ENCODE measurements at places on chromosomes 12 and 14.

GRCh38 chr14:100350276-100350926 lies 27.3 kb downstream of the SLC25A47 start:
- peaks cover 39% of the 10 kb centered on the region for H3K36me3 ChIP-seq
- no peak for DNase-seq
- H3K27me3 ChIP-seq: no peaks in the 10 kb centered on the region
- no peak overlapping the region for H3K4me3 ChIP-seq

- no peaks in the 10 kb centered on the region for H3K36me3 ChIP-seq
- H3K4me3 ChIP-seq: no peak overlapping the region
- no peaks in the 10 kb centered on the region for H3K27me3 ChIP-seq
Measured at GRCh38 chr14:59126714-59127436, 61.6 kb upstream of the DAAM1 start.

GRCh38 chr14:92578511-92578910 lies 64.9 kb downstream of the RIN3 start:
- H3K36me3 ChIP-seq: no peaks in the 10 kb centered on the region
- no peak for DNase-seq
- no peaks in the 10 kb centered on the region for H3K27me3 ChIP-seq
- H3K4me3 ChIP-seq: no peak overlapping the region
- H3K4me1 ChIP-seq: 0 out of 2 replicates have a peak, but pooled peaks cover 2% of the 10 kb centered on the region

GRCh38 chr14:98237939-98238338 lies 1034.1 kb downstream of the BCL11B start:
- no peaks in the 10 kb centered on the region for H3K36me3 ChIP-seq
- no peak overlapping the region for H3K27ac ChIP-seq
- H3K4me1 ChIP-seq: no peaks in the 10 kb centered on the region
- H3K27me3 ChIP-seq: no peaks in the 10 kb centered on the region

DNA sequence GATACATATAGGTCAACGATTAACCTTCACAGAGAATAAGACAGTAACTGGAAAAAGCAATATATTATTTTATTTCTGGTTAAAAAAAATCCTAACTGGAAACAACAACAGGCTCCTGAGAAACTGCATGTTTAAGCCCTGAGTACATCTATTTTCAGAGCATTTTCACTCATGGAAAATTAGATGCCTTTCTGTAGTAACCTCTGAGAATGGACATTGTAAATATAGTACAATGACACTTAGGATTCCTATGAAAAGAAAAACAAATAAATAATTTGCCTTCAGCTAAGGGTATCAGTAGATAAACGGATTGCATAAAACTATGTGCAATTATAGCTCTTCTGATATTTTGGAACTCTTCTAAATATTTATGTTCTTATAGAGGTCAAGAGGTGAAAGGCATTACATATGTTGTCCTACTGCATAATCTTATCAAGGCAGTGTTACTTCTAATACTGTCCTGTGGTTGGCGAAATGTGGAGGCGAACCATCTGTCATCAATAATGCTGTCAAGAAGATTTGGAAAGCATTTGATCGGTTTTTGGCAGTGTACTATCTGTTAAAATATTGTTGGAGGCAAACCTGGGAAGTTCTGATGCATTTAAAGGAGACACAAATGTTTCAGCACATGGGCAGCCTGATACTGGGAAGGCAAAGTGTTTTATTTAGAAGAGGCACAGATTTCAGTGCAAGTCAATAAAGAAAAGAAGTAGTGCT lies 381.8 kb downstream of the BTG1 start:
- H3K27ac ChIP-seq: no peak overlapping the region
- no peaks in the 10 kb centered on the region for H3K27me3 ChIP-seq
- H3K4me1 ChIP-seq: no peaks in the 10 kb centered on the region
- DNase-seq: no peak

DNA sequence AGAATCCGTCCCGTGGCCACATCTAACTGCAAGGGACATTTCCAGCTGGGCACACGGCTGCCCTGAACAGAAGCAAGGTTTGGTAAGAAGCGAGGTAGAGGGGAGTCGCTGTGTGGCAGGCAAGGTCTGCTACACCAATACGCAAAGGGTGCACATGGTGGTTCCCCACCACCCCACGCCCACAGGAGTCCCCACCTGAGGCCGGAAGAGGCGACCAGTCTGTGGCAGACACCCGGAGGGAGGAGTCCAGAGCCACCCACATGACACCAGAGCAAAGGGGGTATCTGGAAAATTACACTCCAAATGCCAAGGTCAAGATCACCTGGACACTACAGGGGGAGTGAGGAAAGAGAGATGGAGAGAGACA lies 47.1 kb upstream of the GALNT9 start:
- no peak for DNase-seq
- H3K4me1 ChIP-seq: no peaks in the 10 kb centered on the region
- H3K36me3 ChIP-seq: no peaks in the 10 kb centered on the region
- H3K27me3 ChIP-seq: peaks cover 51% of the 10 kb centered on the region

GRCh38 chr14:54818201-54819133 lies 84.2 kb downstream of the GCH1 start:
- no peaks in the 10 kb centered on the region for H3K27me3 ChIP-seq
- no peak for DNase-seq
- no peak overlapping the region for H3K27ac ChIP-seq
- no peak overlapping the region for H3K4me3 ChIP-seq

DNA sequence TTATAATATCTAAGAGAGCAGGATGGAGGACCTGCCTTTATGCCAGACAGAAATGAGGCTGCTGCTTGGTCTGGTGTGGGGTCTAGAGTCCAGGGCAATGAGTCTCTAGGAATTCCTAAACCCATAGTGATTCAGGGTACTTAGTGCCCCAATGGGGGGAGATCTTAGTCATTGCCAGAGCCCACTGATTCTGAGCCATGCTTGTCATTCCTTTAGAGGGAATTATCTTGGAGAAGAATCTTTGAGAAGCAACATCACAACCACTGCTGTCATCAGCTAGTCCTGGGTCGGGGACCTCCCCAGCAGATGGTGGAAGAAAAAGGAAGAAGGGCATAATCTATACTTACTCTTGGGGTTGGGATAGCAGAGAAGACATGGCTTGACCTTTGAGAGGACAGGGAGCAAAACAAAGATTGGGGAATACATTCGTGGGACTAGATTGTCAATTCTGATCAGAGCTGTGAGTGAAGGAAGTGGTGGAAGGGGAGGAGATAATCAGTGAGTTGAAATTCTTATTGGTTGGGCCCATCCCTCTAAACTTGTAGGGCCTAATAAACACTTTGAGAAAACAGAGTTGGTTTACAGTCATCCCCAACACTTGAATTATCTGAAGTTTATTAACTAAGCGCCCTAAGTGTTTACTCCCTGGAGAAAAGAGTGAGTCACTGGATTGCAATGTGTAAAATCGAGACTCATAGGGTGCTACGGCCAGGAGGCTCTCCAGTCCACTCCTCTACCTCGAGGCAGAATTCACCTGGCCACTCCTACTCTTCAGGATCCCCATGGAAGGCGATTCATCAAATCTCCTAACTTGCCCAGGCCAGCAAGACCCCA lies 3.0 kb upstream of the KRT3 start:
- H3K36me3 ChIP-seq: no peaks in the 10 kb centered on the region
- H3K4me1 ChIP-seq: peaks cover 2% of the 10 kb centered on the region
- H3K27me3 ChIP-seq: no peaks in the 10 kb centered on the region
- H3K4me3 ChIP-seq: no peak overlapping the region
- no peak overlapping the region for H3K27ac ChIP-seq

DNA sequence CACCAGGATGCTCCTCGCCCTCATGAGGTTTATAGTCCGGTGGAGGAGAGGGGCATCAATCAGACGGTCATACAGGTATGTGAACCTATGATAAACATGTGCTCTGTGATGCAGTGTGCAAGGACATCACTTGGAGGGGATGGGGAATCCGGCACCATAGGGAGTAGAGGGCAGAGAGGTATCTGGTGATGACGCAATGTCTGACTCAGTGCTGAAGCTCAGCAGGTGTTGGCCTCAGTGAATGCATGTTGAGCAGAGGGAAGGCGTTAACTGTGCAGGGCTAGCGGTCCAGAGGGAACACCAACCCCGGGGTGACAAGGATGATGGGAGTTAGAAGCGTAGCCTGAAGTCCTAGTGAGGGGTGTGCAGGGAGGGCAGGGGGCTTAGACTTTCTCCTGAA lies 200.9 kb downstream of the TMEM132C start:
- no peaks in the 10 kb centered on the region for H3K36me3 ChIP-seq
- H3K27me3 ChIP-seq: no peaks in the 10 kb centered on the region
- no peaks in the 10 kb centered on the region for H3K4me1 ChIP-seq
- H3K4me3 ChIP-seq: no peak overlapping the region
- no peak for DNase-seq

GRCh38 chr12:5485454-5485853 lies 53.5 kb downstream of the NTF3 start:
- no peaks in the 10 kb centered on the region for H3K27me3 ChIP-seq
- DNase-seq: no peak
- H3K27ac ChIP-seq: no peak overlapping the region
- H3K4me3 ChIP-seq: no peak overlapping the region
- no peaks in the 10 kb centered on the region for H3K36me3 ChIP-seq

- no peak overlapping the region for H3K4me3 ChIP-seq
- H3K27me3 ChIP-seq: no peaks in the 10 kb centered on the region
- no peaks in the 10 kb centered on the region for H3K4me1 ChIP-seq
- no peaks in the 10 kb centered on the region for H3K36me3 ChIP-seq
- H3K27ac ChIP-seq: no peak overlapping the region
- DNase-seq: no peak
Measured at GRCh38 chr14:56207626-56208292, 89.5 kb downstream of the PELI2 start.

DNA sequence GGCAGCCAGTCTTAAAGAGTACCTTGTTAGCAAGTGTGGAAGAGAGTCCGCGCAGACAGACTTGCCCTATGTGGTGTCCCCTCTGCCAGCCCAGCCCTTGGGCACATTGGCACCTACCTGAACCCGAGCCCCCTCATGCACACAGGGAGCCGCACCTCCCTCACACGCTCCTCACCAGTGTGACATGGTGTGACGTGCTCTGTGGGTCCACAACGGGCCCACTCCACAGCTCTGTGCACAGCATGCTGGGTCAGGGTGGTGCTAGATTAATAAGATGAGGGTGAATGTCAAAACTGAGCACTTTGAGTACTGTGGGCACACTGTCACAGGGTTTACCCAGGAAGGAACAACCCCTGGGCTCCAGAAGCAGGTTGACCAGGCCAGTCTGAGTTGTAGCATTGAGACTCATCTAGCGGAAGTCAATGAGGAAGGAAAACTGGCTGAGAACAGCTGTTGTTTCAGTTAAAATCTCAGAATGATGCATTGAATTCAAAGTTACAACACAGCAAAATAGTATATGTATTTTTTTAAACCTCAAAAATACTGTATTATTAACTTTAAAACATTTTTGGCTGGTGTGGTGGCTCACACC lies 53.4 kb upstream of the AMN start:
- no peaks in the 10 kb centered on the region for H3K4me1 ChIP-seq
- H3K36me3 ChIP-seq: no peaks in the 10 kb centered on the region
- no peak overlapping the region for H3K4me3 ChIP-seq
- no peak overlapping the region for H3K27ac ChIP-seq
- DNase-seq: no peak

GRCh38 chr12:95385246-95386035 lies 88.5 kb upstream of the METAP2 start:
- no peaks in the 10 kb centered on the region for H3K36me3 ChIP-seq
- DNase-seq: no peak
- no peak overlapping the region for H3K4me3 ChIP-seq
- H3K27me3 ChIP-seq: no peaks in the 10 kb centered on the region
- H3K27ac ChIP-seq: no peak overlapping the region

GRCh38 chr12:49505672-49506071 lies 33.2 kb upstream of the KCNH3 start:
- no peaks in the 10 kb centered on the region for H3K4me1 ChIP-seq
- no peak overlapping the region for H3K27ac ChIP-seq
- H3K36me3 ChIP-seq: no peaks in the 10 kb centered on the region
- no peak overlapping the region for H3K4me3 ChIP-seq
- no peak for DNase-seq

DNA sequence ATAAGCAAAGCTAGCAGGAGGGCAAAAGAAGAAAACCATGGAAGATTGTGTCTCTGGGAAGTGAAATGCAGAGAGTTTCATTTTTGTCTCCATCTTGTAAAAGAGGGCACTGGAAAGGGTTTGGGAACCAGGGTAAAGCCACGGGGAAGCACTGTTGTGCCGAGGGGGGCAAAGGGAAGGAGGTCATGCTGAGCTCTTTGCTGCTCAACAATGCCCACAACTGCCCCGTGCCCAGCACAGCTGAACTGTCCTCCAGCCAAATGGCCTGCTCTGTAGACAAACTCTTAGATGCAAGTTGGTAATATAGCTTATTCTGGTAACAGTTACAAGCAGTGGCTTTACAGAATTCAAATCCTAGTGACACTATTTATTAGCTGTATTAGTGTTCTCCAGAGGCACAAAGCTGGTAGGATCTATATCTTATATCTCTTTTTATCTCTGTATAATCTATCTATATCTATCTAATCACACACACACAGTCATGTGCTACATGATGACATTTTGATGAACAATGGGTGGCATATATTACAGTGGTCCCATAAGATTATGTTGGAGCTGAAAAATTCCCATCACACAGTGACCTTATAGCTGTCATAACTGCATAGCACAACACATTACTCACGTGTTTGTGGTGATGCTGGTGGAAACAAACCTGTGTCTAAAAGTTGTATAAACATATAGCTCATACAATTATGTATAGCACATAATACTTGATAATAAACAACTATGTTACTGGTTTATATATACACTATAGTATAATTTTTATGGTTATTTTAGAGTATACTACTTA lies 203.4 kb upstream of the DDHD1 start:
- H3K36me3 ChIP-seq: no peaks in the 10 kb centered on the region
- H3K4me1 ChIP-seq: no peaks in the 10 kb centered on the region
- DNase-seq: no peak

DNA sequence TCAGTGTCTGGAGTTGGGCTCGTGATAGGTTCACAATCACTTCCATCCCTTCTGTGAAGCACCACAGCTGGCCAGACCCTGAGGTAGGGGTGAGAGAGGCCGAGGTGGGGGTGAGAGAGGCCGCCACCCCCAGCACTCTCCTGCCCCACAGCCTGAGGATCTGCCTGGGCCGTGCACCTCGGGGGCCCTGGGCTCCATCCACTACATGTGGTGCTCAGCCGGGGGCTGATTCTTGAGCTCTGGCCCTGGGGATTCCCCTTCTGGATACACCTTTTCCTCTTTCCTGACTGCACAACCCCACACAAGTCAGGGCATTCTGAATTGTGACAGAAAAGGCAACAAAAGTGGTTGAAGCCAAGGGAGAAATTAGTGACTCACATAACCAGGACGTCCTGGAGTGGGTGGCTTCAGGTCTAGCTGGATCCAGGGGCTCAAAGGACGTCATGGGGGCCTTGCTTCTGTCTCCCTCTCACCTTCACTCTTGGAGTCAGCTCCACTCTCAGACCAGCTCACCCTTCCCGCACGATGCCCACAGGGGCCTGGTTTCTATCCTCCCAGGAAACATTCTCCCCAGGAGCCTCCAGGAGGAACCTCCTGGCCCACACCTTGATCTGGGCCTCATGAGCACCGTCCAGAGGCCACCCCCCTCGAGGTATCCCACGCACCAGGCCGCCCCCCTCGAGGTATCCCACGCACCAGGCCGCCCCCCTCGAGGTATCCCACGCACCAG lies 12.1 kb upstream of the FBRSL1 start:
- no peak for DNase-seq
- no peak overlapping the region for H3K27ac ChIP-seq
- H3K4me3 ChIP-seq: no peak overlapping the region
- H3K36me3 ChIP-seq: no peaks in the 10 kb centered on the region

Measured in iPS DF 6.9 (cell line).